Ureter (tissue), 1 donor: ENCODE measurements at places on chromosomes 11 and 22. TPM values are rescaled to one million over a fixed set of nuclear protein-coding genes. Genes with fewer than 3 reads are reported as not detected.
A peak's percentile ranks its signal among the peaks of the same experiment; 100 is the strongest.

Gene OR5B21
- not detected for total RNA-seq

DNA sequence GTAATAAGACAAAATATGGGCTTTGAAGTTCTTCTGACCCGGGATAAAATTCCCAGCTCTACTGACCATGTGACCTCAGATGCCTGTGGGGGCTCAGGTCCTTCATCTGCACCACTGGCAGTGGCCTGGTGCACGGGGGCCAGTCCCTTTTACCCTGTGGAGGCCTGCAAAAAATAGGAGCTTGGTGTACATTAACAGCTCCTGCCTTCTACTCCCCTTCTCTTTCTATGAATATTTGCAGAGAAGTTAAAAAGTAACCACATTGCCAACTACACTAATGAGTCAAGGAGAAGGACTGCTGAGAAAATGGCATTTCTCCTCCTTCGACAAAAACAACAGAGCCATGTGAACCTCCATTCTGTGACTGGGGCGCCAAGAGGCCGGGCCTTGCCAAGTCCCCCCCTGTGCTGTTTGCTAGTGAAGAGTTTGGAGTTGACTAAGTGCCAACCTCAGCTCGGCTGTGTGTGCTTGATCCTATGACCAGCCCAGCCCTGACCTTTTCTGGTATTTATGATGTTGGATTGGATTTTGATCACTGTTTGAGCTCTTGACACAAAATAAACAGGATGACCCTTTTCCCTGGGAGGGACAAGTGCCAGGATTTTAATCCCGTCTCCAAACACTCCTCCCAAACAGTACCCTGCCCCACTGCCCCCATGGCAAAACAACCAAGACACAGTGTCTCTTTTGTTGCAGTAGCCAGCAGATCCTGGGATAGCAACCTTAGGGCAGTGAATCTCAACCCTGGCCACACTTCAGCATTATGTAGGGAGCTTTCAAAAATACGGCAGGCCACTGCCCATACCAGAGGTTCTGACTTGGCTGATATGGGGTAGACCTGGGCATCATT, 380.1 kb downstream of the LARGE1 start:
- DNase-seq, result peak; percentile 82

- DNase-seq, result no peak
These were observed 33.9 kb upstream of the RASSF10 start for GRCh38 chr11:12975195-12975594.

- no peak for DNase-seq
These were observed 28.6 kb downstream of the SCUBE1 start for GRCh38 chr22:43314611-43315010.

Gene DLG2
- total RNA-seq, result 19.5 TPM

DNA sequence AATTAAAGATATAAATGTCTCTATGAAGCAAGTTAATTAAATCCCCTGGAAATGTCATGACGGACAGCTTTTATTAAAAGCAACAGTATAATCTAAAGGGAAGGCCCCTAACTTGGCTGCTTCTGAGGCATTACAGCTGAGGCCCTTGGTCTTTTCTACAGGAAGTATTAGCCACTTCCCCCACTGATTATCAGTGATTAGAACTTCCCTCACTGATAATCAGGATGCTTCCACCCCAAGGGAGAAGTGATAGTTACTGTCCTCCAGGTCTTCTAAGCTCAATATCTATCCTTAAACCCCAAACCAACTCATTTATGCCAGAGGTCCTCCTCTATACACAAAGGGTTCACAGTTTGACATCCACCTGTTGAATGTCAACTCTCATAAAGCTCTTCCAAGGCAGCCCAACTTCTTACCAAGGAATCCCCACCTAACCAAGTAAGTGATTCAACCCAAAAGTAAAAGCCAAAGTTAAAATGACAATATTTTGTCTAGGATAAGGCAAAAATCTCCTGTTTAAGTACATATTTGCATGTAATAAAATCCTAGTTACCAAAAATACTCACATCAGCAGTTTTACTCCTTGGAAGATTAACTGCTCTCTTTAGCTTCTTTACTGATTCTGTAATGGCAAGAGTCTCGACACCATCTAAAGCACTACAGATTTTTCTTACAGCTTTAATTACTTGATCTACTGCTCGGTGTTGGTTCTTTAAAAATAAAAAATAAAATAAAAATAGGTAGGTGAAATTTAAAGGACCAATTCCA, 58.6 kb upstream of the RPS13 start:
- DNase-seq, result no peak

Gene C11orf24
- total RNA-seq, result 37.1 TPM

GRCh38 chr11:22477312-22477711, 139.1 kb downstream of the SLC17A6 start:
- DNase-seq, result no peak

GRCh38 chr22:50274311-50274710, 4.1 kb upstream of the MAPK11 start:
- DNase-seq, result no peak

- no peak for DNase-seq
These were observed 20.9 kb downstream of the SERGEF start for GRCh38 chr11:17991783-17992433.

DNA sequence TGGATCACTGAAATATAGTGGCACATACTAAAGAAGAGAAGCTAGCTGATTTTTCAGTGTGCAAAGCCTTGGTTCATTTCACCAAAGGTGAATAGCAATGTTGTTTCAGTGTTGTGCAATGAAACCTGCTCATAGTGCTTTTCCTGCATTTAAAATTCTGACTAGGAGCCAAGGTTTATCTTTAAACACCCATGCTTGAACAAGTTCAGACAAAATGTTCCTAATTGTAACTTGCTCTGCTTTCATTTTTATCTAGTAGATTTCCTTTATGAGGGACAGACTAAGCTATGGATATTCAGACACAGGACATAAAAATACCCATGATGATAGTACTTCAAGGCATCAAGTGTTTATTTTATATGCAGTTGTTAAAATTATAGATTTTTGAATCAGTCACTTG, 47.7 kb downstream of the BBOX1 start:
- no peak for DNase-seq

Gene NXPE4
- not detected for total RNA-seq

- no peak for DNase-seq
These were observed 1352.8 kb downstream of the BRD1 start for GRCh38 chr22:48474881-48475280.

- DNase-seq, result peak; percentile 89
These were observed 4.3 kb upstream of the BAIAP2L2 start for GRCh38 chr22:38114484-38115398.

Gene CDC42BPG
- total RNA-seq, result 28.5 TPM

- no peak for DNase-seq
These were observed 4.1 kb downstream of the BDNF start for GRCh38 chr11:27696115-27696514.

Gene DEFB131B
- total RNA-seq, result not detected

Gene SCT
- not detected for total RNA-seq

DNA sequence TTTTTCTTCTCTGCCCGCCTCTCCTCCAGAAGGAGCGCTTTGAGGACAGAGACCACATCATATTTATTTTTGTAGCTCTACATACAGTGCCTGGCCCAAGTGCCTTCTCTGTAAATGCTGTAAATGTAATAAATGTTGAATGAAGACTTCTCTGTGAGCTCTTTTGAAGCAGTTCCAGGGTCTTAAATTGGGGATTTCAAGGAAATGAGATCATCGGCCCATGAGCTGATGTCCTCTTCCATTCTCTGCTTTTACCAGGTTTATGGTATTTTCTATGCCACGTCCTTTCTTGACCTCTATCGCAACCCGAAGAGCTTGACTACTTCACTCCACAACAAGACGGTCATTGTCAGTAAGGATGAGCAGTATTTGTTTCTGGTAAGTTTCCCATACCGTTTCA, 165.7 kb upstream of the SORL1-AS1 start:
- no peak for DNase-seq

GRCh38 chr11:117143390-117143789, 697 bp upstream of the PAFAH1B2 start:
- DNase-seq, result no peak

GRCh38 chr11:117529816-117530215, 202.2 kb downstream of the CEP164 start:
- no peak for DNase-seq

Gene MUC15
- total RNA-seq, result 9.5 TPM

GRCh38 chr22:26236991-26237390, 67.7 kb downstream of the SEZ6L start:
- no peak for DNase-seq

Gene POU2AF2
- total RNA-seq, result 1.2 TPM

DNA sequence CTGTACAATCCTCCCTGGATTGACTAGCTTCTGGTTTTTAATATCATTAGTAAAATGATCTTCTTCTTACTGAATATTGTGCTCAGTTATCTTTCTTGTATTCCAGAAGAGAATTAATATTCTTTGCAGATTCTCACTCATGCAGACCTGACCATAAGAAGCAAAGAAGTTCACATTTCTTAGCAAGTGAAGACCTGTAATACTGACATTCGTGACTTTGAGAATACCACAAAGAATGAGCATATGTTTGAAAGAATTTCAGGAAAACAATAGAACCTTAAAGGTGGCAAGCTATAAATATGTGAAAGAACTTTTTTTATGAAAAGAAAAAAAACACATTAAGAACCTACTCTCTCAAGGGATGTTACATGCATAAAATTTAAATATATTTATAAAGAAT, 371.6 kb downstream of the JRKL start:
- DNase-seq, result no peak
